ENCODE measurements at places on chromosomes 1 and 21.

DNA sequence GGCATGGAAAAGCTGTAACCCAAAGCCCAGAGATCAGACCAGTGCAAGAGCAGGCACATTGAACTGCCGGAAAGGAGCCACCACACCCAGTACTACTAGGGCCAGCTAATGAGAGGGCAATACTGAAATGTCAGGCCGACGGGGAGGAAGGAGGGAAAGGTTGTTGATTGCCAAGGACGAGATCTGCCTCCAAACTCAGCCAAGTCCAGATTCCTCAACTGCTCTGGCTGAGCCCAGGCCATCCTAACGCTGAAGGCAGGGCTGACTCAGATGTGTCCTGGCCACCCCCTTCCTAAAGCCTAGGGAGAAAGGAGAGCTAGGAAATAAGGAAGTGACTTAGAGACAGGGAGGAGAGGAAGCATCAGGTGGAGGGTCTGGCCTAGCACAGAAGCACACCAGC, 42.1 kb upstream of the IPO9 start:
- DNase-seq: no peak

DNA sequence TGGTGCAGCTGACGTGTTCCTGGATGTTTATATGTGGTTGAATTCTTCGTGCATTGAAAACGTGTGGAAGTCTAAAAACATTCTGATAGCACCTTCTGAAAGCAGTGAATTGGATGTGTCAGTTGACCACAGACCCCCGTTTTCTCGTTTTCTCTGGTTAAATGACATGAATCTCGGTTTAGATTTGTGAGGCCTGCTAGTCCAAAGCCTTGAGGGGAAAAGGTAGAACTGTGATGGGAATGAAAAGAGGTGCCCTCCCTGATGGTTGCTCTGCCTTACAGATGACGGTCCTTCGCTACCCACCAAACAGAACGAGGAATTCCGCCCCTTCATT, 8.9 kb downstream of the RER1 start:
- DNase-seq: no peak

- no peak for DNase-seq
Observed at GRCh38 chr1:100631015-100631551, 88.5 kb upstream of the VCAM1 start.

GRCh38 chr1:87644033-87644578, 315.4 kb downstream of the LMO4 start:
- DNase-seq: no peak

DNA sequence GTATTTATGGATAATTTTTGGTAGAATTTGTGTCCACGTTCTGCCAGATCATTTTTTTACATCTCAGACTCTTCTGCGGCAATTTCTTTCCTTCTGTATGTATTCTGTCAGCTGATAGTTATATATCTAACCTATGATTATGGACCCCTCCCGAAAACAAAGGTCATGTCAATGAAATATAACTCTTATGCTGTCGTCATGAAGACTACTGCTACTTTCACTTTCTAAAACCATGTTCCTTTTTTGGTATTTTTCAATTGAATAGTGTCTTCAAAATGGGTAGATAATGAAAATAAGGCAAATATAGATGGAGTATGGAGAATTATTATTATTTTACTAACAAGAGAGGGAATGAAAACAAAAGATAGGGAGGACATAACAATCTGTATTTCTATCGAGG, 3.2 kb downstream of the ANGPTL1 start:
- DNase-seq: no peak

- DNase-seq: no peak
Observed at GRCh38 chr1:8238141-8239038, 79.5 kb upstream of the SLC45A1 start.

- DNase-seq: no peak
Observed at GRCh38 chr1:75506976-75507375, 103.9 kb downstream of the SLC44A5 start.

DNA sequence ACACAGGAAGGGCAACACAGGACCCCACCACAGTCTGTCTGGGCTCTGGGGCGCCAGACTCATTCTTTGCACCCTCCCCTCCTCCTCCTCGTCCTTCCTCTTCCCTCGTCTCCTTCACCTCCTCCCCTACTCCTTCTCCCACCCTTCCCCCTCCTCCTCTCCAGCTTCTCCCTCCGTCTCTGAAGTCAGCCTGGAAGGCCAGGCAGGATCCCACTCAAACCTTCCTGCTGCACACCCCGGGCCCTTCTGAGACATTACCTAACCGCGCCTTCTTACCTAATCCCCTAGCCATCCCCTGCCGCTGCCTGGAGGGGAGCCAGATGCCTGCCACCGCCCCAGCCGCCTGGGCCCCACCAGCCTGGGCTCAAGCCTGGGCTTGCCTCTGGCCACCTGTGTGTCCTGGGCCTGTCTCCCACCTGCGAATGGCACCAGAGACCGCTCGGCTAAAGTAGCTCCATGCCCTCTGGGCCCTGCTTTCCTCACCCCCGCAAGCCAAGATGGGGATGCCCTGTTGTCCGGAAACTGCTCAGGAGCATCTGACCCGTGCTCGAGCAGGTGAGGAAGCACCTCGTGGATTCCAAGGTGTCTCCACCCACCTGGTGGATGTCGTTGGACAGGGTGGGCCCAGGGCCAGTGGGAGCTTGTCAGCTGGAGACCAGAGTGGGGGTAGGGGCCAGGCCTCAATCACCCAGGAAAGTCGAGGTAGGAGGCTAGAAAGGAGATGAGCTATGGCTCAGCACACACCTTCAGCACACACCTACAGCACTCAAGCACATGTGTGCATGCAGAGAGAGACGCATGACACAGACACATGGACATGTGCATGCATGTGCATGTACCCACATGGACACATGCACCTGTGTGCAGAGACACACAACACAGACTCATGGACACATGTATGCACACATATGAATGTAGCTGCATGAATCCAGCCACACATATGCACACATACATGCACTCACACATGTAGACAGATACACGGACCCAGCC, 31.9 kb downstream of the WNT9A start:
- peak; percentile 31 for DNase-seq

- no peak for DNase-seq
Observed at GRCh38 chr21:38930853-38931252, 125.1 kb downstream of the ETS2 start.

DNA sequence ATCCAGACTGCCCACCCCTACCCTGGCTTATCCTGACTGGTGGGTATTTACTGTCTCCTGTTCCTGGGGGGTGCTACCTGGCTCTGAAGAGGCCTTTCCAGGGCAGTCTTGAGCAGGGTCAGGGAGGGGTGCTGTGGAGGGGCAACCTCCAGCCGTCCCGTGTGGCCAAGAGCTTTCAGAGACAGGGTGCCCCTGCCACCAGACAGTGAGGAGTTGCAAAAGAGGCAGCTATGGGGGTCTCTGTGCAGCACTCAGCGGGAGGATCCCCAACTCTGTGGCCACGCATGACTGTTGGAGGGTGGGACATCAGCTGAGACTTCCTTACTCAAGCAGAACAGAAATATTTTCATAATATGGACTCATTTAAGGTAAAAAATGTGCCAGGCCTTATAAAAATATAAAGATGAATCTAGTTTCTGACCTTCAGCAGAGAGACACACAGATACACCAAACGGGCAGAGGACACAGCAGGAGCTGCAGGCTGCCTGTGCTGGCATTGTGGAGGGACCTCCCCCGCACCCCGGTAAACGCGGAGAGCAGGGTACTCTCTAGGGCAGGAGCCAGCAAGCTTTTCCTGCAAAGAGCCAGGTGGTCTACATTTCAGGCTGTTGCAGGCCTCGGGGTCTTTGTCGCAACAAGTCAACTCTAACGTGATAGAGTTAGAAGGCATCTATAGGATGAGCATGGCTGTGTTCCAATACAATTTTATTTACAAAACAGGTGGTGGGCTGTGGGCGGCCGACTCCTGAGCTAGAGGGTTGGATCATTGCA, 252.6 kb downstream of the RHOU start:
- DNase-seq: no peak

DNA sequence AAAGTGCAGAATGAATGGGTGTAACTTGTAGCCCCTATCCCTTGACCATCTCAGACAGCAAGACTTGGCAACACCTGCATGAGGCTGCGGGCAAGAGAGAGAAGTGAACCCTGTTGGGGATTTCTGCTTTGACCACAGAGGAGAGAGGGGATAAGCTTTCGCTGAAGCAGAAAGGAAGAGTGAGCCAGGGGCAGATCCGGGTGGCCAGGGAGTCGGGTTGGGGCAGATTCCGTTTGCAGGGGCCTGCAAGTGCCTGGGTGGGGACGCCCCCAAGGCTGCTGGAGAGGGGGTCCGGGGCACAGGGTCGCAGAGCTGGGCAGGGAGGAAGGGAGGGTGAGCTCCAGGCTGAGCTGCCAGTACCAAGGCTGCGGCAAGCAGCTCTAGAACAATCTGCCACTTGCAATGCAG, 25.3 kb upstream of the PIK3CD start:
- DNase-seq: no peak

DNA sequence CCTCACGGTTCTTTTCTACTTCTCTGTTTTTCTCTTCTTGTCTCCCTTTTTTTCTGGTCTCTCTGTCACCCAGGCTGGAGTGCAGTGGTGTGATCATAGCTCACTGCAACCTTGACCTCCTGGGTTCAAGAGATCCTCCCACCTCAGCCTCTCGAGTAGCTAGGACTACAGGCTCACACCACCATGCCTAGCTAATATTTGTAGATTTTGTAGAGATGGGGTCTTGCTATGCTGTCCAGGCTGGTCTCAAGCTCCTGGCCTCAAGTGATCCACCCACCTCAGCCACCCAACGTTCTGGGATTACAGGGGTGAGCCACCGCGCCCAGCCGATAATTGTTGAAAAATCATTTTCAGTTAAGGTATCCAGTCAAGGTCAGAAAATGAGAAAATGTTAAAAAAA, 25.9 kb upstream of the LGALS8 start:
- no peak for DNase-seq

DNA sequence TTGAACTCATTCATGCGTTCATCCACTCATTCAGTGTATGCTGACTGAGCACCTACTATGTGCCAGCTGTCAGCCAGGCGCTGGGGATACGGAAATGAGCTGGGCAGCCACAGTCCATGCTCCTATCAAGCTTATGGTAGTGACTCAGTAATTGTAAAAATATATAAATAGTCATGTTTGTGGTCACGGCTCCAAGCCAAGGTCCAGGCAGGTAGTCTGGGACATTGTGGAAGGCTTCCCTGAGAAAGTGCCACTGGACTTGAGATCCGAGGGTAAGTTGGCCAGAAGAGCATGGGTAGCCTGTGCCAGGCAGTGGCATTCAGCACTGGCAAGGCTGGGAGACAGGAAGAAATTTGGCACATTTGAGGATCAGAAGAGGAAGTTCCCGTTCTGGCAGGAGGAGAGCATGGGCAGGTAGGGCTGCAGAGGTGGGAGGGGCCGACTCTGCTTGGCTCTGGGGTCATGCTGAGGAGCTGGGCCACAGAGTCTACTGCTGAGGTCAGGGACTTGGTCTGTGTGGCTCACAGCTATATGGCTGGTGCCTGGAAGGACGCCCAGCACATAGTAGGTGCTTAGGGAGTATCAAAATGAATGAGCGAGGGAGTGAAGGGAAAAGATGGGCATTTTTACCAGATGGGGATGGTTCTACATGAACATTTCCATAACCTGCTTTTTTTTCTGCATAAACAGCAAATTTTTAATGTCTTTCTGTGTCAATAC, 6.9 kb downstream of the PTPRF start:
- peak; percentile 16 for DNase-seq

DNA sequence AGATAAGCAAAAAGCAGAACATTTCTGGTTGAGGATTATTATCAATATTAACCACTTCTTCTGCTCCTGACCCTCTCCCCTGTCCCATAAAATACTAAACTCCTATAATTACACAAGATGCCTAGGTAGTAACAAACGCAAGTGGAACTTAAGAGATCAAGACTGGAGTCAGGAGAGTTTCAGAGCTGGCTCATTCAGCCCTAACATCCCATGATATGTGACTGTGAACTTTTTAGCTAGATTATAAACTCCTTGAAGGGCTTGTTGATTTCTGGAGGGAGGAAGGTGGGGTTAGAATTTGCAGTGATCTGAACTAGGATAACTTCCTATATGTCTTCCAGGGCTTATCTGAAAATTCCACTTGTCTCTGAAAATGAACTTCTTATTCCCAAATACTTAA, 130.6 kb downstream of the TGFB2 start:
- DNase-seq: no peak

DNA sequence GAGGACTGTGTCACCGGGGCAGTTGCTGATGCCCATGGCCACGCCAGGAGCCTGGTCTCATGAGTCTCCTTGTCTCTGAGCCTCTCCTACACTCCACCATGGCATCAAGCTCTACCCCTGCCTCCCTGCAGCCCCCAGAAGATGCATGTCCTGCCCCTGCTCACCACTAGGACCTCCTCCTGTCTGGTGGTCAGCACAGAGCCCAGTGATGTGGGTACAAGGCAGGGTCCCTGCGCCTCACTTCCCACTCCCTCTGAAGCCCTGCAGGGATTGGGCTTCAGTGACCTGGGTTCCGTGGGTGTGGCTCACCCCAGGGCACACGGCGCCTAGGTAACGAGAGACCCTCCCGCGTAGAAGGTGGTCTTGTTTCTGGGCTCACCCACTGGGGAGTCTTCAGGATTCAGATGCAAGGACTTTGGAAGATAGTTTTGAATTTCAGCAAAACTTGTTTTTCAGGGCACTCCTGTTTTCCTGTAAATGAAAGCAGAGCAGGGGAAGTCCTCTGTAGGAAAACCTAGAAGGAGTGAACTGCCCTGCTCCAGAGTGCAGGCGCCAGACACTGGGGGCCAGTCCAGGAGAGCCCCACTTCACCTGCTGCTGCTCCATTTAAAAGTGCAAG, 2.8 kb downstream of the COL18A1 start:
- DNase-seq: no peak

- no peak for DNase-seq
Observed at GRCh38 chr1:52947490-52947889, 20.4 kb downstream of the SCP2 start.

- DNase-seq: no peak
Observed at GRCh38 chr1:156608036-156608674, 6.9 kb upstream of the GPATCH4 start.

DNA sequence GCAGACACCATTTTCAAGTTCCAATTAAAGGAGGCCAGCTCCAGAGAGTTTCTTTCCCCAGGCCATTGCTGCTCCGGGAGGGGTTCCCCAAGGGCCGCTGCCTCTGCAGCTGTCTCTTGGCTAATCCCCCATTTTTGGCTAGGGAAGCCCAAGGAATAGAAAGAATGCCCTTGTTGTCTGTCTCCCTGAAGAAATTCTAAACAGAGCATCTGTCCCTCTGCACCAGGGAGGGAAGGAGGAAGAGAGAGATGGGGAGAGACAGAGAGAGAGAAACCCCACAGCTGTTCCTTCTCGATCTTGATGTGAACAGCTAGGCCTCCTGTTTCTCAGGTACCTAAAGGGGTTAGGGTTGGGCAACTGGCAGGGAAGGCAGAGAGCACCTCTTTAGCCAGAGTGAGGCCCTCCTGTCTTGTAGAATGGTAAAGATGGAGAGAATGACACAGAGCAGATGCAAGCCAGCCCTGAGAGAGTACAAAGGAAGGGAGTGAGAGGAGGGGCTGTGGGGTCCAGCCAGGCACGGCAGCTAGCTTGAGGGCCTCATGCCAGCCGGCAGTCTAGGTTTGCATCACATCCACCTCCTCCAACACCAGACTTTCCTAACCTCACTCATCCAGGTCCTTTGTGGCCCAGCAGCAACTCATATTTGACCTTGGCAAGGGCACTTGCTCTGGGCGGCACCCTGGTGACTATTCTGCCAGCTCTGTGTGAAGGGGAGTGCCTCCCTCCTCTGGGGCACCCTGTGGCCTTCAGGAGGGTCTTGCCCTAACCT, 13.1 kb downstream of the OPTC start:
- no peak for DNase-seq
